Pons (tissue), 1 donor: ENCODE measurements at places on chromosomes 2 and 18.

GRCh38 chr2:207531032-207531952 is 1.5 kb downstream of the CREB1 start:
- DNase-seq, result peak; percentile 34

DNA sequence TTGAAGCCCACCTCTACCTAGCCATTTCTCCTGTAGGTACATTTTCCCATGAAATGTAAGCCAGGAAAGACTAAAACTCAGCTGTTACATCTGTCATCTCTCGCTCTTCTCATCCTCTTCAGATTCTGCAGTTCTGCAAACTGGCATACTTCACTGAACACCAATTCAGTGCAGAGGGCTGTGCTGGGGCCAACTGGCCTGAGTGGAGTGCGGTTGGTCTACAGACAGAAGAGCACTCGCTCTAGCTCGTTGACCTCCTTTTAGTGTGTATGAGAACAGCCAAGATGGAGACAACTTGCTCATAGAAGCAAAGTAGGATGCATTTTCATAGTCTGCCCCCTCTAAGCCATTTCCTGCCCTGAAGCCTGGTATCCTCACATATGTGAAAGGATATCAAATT is 862.6 kb downstream of the BCL11A start:
- no peak for DNase-seq

DNA sequence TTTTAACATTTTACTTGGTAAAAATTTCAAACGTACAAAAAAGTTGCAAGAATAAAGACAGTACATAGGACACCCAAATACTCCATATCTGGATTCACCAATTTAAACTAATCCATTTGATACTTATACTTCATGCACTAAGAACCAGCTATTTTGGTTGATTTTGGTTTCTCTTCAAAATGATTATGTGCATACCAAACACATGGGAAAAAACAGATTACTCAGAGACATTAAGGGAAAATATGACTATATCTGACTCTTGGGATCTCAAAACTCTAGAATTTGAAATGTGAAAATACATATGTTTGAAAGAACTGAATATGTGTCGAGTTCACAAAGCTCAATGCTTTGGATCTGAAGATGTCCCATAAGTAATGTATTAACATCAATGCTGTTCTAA is 15.5 kb upstream of the MALL start:
- no peak for DNase-seq

DNA sequence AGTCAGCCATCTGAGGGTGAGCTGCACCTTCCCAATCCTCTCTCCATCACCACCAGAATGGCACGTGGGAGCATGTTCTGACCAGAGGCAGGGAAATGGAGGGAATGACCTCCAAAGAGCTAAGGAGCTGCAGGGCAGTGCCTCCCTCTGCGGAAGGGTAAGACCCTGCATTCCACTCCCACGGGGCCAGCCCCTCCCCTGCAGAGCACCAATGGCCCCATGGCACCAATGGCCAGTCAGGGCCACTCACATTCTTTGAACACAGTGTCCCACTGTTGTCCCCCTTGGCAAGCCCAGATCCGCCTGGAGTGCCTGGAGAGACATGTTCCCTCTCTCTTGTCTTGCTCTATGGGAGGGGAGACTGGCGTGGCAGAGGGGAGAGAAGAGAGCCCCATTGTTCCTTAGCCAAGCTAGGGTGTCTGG is 164.4 kb downstream of the TNS1 start:
- peak; percentile 99 for DNase-seq

DNA sequence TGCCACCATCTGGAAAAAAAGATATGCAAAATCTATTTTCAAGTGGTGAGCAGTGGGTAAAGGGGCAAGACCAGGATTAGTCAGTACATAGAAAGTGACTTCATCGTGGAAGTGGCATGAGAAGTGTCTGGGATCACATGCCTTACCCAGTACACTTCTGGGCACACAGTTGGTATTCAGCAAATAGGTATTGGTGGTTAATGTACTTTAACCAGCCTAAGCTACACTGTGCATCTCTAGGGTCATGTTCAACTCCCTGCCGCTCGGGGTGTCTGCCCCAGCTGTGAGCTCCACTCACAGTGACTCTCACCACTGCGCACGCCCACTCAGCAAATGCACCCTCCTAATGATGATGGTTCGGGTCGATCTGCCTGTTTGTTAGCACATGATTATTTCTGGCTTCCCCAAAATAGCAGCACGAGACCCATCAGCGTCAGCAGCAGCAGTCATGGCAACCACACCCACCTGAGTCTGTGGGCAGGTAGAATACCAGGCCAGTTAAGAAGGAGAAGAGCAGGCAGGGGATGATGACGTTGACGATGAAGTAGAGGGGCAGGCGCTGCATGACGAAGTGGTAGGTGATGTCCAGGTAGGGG is 11.1 kb downstream of the CHRNA1 start:
- DNase-seq, result no peak

- DNase-seq, result no peak
These were observed 35.3 kb downstream of the MROH2A start for GRCh38 chr2:233813236-233814055.

- DNase-seq, result no peak
These were observed 996.2 kb downstream of the SUCLG1 start for GRCh38 chr2:83462881-83463280.

DNA sequence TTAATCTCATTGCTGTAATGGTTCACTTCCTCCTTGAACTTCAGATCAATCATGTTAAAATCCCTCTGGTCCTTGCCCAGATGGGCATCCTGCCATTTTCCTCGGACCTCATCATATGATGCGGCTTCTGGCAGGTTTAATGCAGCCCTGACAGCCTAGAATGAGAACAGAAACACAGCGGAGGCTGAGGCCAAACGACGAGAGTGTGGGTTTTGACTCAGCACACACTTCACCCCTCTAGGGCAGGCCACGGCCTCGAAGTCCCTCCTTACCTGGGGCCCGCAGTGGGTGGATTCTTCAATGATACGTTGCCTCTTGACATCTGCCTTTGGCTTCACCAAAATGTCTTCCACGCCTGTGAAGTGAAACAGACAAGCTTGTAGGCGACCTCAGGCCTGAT is 56.8 kb downstream of the POLR1A start:
- no peak for DNase-seq

- no peak for DNase-seq
These were observed 10.5 kb downstream of the GLI2 start for GRCh38 chr2:120746144-120746543.

DNA sequence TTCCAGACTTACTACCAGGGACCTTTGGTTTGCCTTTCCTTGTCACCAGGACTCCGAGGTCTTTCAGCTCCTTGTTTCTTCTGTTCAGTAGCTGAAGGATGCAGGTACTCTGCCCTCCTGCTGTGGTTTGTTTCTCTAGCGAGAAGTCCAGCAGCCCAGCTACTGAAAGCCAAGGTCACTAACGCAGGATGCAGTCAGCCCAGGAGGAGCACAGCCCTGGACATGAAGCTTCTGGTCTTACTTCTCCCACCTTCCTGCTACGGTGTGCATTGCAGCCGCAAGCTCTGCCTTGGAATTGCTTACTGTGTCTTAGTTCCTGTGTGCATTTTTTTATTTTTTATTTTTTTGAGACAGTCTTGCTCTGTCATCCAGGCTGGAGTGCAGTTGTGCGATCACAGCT is 62.4 kb downstream of the DGKD start:
- DNase-seq, result no peak

DNA sequence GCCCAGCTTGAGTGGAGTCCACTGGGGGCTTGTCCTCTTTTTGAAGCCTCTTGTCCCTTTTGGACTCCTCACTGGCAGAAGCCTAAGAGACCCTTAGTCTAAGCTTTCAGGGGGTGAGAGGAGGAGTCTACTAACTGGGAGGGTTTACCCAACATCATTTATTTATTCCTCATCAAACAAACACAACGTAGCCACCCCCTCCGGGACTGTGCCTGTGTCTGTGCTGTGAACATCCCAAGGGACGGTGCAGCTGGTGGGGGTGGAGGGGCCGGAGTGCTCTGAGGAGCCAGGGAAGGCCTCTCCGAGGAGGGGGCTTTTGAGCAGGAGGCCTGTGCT is 42.7 kb upstream of the TAF1B start:
- no peak for DNase-seq

- DNase-seq, result no peak
These were observed 10.3 kb downstream of the SDC1 start for GRCh38 chr2:20214566-20215182.

- DNase-seq, result no peak
These were observed 154.1 kb downstream of the HDAC4 start for GRCh38 chr2:239246723-239247122.

GRCh38 chr2:23503682-23504081 is 118.7 kb downstream of the KLHL29 start:
- DNase-seq, result no peak

- DNase-seq, result no peak
These were observed 32.3 kb upstream of the ZBTB7C start for GRCh38 chr18:48441405-48441881.

DNA sequence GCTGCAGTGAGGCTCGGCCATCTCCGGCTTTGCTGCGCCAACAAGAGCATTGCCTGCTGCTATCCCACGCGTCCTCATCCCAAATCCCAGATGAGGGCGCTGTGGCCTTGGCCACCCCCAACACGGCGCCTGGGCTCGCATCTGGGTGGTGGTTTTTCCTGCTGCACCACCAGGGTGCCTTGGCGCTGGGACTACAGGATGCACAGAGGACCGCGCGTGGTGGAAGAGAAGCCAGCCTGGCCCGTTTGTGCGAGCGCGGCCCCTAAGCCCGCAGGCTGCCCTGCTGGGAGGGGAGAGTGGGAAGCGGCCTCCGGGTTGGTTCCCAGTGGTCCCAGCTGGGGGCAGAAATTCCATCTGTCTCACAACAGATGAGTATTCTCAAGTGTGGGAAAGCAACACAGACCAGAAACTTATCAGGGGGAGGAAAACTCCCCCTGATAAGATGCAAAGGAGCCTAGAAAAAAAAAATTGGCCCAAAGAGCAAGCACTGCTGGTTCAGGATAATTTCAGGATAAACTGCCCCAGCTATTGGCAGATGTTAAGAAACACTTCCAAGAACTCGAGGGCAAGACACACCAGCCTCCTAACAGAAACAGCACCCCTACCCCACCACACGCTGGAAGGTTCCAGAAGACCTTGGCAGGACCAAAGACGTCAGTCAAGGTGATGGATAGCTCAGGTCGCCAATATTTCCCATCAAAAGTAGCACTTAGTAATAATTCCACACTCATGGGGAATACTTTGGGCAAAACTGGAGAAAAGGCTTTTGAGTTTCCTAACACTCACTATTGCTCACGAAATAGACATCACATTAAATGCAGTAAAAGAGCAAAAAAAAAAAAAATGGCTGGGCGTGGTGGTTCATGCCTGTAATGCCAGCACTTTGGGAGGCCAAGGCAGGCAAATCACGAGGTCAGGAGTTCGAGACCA is 152.1 kb downstream of the PXDN start:
- DNase-seq, result peak; percentile 15
